ENCODE measurements at places on chromosomes 7 and 10.

GRCh38 chr10:71589617-71590551, 129.7 kb downstream of the C10orf105 start:
- DNase-seq, result no peak

DNA sequence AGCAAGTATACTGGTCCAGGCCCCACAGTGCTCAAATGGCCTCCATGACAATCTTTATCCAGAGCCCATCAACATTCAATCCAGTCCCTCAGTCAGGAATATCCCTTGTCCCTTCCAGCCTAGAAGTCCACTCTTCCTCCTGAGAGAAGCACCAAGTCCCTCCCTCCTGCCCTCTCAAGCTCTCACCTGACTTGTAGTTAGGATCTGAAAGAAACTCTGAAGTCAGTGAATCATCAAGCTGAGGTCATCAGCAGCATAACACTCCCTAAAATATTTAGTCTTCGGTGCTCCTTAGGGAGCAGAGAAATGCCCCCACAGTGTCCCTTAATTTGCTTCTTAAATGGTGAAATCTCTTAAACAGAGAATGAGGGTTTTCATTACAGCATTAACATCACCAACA, 31.0 kb downstream of the GRM8 start:
- no peak for DNase-seq

DNA sequence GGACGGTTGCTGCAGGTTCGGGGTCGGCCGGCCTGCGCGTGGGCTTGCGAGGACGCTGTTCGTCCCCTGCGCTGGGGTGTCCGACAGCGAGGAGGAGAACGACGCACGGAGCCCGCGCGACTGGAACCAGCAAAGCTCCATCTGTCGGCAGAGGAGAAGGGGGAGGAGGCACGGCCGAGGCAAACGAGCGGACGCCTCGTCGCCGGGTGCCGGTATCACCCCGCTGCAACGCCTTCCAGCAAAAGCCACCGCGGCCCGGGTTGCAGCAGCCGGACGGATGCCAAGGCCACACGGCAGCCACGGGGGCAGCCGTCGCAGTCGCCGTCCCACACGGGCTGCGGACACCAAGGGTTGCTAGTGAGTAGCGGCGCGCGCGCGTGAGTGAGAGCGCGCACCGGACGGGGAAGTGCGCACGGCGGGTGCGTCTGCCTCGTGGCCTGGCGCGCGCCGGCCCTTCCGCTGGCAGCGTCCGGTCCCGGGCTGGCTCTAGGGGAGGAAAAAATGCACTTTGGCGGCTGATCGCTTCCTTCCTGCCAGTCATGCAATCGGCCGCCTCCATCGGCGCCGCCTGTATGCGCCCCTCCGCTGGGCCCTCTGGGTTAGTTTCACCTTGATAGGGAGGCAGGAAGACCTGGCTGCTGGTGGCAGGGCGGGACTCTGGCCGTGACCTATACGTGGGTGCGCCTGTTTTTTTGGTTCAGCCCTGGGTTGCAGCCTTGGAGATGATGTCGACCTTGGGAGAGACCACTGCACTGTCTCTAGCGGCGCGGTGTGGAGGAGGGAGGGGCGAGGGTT, 434 bp downstream of the STAMBPL1 start:
- DNase-seq, result no peak

DNA sequence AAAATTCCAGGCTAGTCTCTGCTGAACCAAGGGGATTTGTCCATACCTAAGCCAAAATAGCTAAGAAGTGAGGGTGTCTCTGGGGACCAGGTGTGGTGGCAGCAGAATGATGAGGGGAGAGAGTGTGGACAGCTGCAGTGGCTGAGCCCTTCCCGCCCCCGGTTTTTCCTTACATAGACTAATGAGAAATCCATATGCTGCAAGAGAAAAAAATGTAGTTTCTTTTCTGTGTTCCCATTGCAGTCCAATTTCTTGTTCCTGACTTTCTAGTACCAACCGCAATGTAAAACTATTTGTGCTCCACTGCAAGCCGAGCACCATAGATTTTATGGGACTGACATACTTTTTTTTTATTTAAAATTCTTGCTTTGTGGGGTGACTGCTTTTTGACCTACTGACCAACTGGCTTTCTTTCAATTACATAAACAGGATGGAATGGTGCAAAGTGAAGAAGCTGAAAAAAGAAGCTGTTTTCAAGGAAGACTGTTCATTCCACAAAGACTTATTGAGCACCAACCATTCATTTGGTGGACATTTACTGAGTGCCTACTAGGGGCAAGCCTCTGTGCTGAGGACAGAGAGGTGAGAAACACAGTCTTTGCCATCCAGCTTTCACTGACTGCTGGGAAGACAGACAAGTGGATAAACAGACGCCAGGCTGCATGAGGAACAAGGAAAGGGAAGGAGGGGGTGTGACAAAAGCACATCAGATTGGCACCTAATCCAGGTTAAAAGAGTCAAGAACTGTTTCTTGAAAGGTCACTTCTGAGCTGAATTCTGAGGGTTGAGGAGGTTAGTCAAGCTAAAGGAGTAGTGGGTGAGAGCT, 9.8 kb downstream of the CEP41 start:
- DNase-seq, result peak; percentile 46

DNA sequence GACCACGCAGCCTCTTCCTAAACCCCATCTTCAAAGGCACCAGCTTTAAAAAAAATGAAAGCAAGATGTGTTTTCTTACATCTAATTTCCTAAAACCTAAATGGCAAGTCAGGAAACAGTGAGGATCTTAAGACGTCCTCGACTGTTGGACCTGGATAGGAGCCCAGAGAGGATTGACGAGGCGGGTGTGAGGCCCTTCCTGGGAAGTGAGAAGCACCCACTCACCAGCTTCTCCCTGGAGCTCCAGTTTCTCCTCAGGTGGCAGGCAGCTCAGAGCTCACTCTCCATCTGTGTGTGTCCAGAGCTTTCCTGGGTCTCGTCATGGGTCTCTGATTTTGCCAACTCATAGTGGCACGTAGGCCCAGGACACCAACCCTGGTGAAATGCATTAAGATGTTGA, 614.0 kb upstream of the AUTS2 start:
- no peak for DNase-seq

- no peak for DNase-seq
These were observed 118.9 kb downstream of the OTUD1 start for GRCh38 chr10:23557777-23558176.

DNA sequence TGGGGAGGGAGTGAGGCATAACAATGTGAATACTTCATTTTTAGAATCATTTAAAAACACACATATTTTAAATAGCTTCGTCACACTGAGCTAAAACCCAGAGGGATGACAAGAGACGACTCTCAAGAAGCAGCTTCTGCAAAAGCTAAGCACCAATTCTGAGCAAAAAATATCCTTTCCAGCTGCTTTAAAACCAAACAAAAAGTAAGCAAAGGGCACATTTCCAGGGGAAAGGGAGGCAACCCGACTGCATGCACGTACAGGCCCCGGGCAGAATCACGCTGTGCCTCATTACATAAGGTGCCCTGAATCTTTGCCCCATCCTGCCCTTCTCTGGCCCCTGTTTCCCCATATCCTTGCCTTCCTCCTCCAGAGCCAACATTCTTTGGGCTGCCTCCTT, 78.4 kb downstream of the DGKI start:
- DNase-seq, result no peak

DNA sequence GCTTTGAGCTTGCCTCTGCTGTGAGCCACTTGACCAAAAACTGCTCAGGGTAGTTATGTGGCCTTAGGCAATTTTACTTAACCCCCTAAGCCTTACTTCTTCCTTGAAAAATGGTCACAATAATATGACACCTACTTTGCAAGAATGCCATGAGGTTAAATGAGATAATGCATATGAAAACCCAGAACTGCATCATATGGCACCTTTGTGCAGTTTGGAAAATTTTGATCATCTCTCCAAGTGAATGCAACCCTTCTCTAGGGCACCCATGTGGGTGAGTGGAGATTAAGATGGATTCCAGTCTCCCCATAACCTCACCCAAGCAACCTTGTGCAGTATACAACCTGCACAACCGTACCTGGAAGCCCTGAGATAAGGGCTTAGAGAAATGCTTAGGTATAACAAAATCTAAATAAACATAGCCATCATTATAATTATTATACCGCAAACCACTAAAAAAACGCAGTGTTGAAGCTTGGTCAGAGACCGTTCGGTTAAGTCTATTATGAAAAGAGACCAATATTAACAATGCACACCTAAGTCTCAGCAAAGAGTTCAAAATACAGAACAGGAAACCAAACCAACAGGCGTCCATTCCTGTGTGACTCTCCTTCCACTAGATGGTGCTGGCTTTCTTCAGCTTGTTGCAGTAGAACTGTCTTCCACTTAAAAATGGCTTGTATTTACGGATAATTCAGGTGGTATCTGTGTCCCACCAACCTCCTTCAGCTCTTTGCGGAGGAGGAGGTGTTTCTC, 21.0 kb upstream of the ASB15 start:
- no peak for DNase-seq

DNA sequence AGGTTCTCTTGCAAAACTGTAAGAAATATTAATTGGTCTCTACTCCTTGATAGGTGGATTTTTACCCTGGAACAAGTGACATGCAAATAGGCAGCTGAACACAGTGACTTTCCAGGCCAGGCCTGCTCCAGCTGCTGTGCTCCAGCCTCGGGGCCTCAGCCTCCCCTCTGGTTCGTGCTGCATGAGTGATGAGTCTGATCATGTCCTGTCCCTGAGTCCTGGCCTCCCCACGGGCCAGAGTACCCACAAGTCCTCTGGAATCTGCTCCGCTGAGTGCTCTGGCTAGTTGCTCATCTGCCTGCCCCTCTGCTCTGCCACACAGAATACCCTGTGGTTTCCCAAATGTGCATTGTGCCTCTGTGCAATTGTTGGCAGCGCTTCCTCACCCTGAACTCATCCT, 80.1 kb upstream of the PDZD8 start:
- no peak for DNase-seq

GRCh38 chr7:136030867-136031318, 53.7 kb upstream of the MTPN start:
- DNase-seq, result no peak

- no peak for DNase-seq
These were observed 264.2 kb upstream of the SLC26A5 start for GRCh38 chr7:103710247-103710646.

DNA sequence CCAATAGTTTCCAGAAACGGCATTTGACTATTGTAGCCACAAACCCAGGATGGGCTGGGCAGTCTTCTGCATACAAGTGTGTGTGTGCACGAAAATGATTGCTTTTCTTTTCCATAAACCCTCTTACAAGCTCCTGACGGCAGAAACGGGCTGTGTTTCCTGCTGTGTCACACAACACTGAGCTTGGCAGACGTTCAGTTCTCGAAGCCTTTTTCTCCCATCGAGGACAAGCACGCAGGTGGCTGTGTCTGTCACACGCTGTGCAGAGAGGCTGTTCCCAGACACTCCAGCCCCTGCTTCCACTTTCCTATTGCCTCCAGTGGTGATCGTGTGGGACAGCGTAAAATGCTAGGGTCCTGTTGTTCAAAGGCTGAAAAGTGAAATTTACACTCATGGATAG, 32.1 kb downstream of the RBAK start:
- no peak for DNase-seq

GRCh38 chr7:145779140-145779539, 337.5 kb upstream of the CNTNAP2 start:
- DNase-seq, result no peak

- peak; percentile 47 for DNase-seq
These were observed 76.4 kb downstream of the MAP3K8 start for GRCh38 chr10:30510184-30510931.

DNA sequence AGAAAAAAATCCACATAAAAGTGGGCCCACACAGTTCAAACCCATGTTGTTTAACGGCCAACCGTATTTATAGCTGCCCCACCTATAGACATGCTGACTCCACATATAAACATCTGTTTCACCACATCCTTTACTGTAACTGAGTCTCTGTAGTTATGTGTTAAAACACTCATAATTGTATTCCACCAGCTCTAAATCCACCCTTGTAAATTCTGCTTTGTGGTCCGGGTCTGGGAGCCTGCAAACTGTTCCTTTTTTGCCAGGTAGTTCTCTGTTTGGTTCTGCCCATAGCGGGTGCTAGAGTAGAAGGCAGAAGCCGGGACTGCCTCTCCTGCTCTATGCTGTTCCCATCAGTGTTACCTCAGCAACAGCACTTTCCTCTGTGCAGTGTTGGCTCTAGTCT, 20.2 kb upstream of the FHIP2A start:
- DNase-seq, result no peak

- no peak for DNase-seq
These were observed 57.4 kb downstream of the LRRC4 start for GRCh38 chr7:127973832-127974231.

DNA sequence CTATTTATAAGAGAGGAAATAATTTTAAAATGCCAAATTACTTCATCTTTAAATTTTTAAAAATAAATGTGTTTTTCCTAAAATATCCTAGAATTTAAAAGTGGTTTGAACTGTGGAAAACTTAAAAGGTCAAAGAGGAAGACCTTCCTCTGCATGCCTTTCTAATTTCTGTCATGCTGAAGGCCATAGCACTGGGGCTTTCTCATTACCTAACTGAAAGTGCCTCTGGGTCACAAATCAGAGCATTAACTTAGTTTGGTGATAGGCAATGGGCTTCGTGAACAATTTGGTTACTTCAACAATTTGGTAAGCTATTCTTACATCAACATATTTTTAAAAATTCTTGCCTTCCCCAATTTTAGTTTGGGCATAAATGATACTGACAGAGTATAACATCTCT, 100.2 kb upstream of the SAMD8 start:
- DNase-seq, result no peak

DNA sequence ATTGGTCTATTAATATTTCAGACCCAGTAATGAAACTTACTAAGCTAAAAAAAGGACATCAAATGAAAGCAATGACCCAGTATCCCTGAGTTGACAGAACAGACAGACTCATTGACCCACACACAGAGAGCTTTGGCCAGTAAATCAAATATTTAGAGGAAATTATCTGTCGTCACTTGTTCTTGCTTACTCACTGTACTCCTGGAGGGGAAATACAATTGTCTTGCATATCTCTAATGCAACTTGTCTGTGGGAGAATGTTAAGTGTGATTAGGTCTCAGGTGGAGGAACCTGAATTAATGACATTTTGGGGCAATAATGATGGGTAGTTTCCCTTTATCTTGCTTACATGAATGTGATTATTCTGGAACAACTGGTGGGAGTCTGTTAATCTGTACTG, 80.4 kb downstream of the CUBN start:
- no peak for DNase-seq

DNA sequence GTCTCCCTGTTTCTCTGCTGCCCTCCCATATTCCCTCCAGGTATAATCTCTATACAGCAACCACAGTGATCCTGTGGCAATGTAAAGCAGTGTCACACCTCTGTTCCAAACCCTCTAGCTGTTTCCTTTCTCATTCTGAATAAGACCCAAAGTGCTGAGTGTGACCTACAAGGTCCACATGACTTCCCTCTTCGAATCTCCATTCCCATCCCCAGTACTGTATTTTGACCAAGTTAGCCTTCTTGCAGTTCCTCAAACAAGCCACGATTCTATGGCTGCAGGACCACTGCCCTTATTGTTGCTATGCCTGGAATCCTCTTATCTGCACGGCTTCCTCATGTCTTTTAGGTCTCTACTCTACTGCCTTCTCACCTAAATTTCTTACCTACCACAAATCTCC, 291.9 kb downstream of the DOCK4 start:
- no peak for DNase-seq
